ENCODE measurements at places on chromosomes 12 and 14.
A peak's percentile ranks its signal among the peaks of the same experiment; 100 is the strongest.

DNA sequence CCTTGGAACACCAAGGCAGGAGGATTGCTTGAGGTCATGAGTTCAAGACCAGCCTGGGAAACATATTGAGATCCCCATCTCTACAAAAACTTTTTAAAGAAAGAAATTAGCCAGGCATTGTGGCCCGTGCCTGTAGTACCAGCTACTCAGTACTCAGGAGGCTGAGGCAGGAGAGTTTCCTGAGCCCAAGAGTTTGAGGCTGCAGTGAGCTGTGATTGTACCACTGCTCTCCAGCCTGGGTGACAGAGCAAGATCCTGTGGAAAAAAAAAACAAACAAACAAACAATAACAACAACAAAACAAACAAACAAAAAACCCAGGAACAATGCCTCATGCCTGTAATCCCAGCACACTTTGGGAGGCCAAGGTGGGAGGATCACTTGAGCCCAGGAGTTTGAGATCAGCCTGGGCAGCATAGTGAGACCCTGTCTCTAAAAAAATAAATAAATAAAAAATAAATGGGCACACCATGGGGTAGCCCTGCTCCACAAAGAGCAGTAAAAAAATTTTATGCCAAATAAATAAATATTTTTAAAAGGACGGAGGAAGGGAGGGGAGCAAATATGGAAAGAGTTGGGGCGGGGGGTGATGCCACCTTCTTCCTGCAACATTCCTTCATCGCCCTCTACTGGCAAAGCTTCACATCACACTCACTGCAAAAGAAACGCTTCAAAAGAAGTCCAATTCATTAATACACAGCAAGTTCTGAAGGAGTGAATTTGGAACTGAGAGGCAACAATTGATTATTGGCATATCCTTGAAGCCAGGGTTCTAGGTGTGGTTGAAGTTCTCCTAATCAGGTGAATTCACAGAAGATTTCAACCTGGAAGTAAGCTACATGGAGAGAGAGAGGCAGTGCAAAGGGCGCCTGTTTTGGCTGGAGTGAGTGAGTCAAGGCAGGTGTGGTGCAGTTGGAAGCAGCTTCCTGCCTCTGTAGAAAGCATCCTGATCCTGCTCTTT, 8.8 kb upstream of the GNPTAB start:
- DNase-seq, result peak; percentile 71

- no peak for DNase-seq
Measured at GRCh38 chr14:88323523-88324199, 592 bp upstream of the KCNK10 start.

DNA sequence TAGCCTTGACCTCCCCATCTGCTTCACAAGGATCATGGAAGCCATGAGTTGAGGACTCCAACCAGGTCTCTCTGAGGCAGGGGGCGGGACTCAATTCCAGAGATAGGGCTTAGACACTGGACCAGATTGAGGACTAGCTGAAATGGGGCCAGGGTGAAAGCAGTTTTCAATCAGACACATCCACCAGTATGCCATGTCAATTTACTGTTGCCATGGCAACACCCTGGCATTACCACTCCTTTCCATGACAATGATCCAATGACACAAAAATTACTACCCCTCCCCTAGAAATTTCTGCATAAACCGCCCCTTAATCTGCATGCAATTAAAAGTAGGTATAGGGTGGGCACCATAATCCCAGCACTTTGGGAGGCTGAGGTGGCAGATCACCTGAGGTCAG, 18.6 kb upstream of the DCAF5 start:
- DNase-seq, result no peak

DNA sequence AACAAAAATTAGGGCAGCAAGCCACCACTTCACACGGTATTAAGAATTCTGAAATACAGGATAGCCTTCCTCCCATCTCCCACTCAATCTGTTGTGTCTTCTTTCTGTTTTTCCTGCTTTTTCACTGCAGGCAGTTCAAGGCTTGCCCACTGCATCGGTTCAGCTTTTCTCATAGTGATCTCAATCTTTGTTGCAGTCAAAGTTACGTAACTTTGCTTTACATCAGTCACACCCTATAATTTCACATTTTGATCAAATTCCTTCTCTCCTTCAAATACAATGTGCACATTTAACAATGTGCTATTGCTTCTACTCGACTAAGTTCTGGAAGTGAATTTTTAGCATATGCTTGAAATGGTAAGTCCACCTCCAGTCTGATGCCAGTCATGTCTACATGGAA, 217.6 kb downstream of the EFCAB11 start:
- DNase-seq, result no peak

GRCh38 chr14:105363847-105364708, 34.3 kb upstream of the TEX22 start:
- DNase-seq, result peak; percentile 32

DNA sequence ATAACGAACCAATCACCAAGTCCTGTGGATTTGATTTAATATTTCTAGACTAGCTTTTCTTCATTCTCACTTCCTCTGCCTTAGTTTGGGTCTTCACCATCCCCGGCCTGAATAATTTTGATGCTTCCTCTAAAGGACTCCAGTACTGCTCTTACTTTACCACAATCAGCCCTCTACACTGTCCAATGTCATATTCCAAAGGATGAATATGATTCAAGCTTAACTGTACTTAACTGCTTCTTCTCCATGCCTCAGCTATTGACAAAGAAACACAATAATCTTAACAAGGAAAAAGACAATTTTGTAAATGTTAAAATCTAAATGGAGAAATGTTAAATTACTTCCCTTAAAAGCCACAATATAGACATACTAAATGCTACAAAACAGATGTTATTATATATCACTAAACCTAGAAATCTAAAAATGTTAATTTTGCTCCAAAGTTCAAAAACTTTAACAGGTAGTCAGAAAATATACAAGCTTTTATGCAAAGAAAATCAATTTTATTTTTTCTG, 70.2 kb downstream of the STXBP6 start:
- DNase-seq, result no peak

- no peak for DNase-seq
Measured at GRCh38 chr12:83128540-83128939, 441.8 kb downstream of the TMTC2 start.

GRCh38 chr14:104574536-104574935, 5.0 kb upstream of the C14orf180 start:
- no peak for DNase-seq

DNA sequence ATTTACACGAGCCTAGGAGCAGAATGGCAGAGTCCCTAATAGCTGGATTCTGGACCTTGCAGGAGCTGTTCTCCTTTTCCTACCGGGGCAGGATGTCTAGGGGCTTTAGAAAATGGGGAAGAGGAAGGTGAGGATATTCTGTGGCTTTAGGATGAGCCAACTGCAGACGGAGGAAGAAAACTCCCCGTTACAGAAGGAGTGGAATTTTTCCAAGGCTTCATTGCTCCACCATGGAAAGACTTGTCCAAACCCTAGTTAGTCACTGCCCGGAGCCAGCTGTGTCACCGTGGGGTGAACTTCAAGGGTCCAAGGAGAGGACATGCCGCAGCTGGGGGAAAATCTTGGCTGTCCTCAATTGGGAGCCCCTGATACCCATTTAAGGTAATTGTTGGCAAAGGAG, 41.6 kb downstream of the FOS start:
- no peak for DNase-seq

- no peak for DNase-seq
Measured at GRCh38 chr14:58830121-58830520, 192.4 kb downstream of the DACT1 start.

GRCh38 chr12:120237360-120238171, 28.0 kb downstream of the PXN start:
- DNase-seq, result peak; percentile 73

- no peak for DNase-seq
Measured at GRCh38 chr14:75823334-75823733, 158.5 kb downstream of the TGFB3 start.

DNA sequence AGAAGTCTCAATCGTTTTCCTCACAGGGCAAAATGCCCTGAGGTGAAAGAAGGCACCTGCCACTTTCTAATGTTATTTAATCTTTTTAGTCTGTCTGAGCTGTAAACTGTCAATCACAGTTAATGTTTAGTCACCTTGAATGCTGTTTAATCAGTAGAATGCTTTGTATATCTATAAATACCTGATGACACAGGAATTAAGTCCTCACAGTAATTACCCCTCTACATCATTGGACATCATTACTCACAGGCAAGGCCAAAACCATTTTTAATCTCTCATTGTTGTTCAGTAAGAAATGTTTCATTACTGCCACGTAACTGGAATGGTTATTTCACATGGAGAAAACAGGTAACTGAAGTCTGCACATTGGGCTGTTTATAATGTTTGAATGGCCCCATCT, 178.8 kb downstream of the EXOC5 start:
- DNase-seq, result no peak

GRCh38 chr12:105977236-105977635, 161.5 kb downstream of the NUAK1 start:
- no peak for DNase-seq

GRCh38 chr12:57679697-57680096, 14.2 kb upstream of the OS9 start:
- DNase-seq, result no peak

DNA sequence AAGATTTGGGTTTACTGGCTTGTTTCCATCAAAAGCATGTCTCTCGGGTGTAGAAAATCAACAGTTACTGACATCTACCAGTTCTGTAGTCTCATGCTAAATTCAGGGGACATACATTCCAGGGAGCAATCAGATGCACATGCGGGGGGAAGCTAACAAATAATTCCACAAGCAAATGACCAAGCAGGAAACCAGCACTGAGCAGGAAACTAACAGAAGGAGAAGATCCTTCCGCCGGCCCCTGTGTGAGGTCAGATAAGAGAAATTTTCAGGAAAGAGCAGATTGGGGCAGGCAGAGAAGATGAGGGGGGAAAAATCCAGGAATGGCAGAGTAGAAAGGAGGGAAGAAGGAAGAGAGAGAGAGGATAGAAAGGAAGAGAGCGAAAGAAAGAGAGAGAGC, 127.6 kb upstream of the TMCC3 start:
- DNase-seq, result no peak

- peak; percentile 3 for DNase-seq
Measured at GRCh38 chr12:63862187-63862968, 17.9 kb downstream of the SRGAP1 start.

DNA sequence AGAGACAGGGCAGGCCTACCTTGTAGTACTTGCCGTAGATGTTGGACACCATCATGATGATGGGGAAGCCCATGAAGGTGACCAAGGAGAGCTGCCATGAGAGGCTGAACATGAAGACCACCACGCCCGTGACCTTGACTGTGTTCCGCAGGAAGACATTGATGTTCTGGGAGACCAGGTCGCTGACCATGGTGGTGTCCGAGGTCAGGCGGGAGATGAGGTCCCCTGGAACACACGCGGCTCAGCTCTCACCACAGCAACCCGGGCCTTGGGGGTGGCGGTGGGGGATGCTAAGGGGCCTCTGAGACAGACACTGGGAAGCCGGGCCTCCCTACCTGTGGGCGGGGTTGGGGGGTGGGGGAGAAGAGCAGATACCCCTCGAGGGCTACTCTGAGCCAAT, 17.7 kb downstream of the ABCB9 start:
- DNase-seq, result no peak

GRCh38 chr14:99136047-99136400, 136.0 kb downstream of the BCL11B start:
- DNase-seq, result no peak

DNA sequence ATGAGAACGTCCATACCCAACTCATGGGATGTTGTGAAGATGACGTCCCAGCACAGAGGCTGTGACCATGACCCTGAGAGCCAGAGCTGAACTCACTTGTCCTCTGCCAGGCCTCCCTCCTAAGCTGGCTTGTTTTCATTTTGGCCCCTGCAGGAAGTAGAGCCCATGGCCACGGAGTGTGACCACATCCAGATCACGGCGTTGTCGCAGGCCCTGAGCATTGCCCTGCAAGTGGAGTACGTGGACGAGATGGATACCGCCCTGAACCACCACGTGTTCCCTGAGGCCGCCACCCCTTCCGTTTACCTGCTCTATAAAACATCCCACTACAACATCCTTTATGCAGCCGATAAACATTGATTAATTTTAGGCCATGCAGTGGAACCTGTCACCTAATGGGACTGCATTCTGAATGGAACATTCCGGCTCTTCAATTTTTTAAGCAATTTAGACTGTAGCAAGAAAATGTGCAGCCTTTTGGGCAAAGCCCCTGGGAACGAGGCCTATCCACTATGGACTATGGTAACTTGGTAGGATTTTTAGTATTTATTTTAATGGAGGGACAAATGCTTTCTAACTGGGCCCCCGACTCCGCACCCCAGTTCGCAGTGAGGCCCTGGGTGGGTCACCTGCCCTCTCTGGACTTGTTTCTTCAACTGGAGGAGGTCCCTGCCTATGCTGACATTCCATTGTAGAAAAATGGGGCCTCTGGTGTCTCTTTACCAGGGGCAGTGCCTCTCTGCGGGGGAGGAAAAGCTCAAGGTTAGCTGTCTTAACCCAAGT, 19.6 kb downstream of the OTUB2 start:
- no peak for DNase-seq

DNA sequence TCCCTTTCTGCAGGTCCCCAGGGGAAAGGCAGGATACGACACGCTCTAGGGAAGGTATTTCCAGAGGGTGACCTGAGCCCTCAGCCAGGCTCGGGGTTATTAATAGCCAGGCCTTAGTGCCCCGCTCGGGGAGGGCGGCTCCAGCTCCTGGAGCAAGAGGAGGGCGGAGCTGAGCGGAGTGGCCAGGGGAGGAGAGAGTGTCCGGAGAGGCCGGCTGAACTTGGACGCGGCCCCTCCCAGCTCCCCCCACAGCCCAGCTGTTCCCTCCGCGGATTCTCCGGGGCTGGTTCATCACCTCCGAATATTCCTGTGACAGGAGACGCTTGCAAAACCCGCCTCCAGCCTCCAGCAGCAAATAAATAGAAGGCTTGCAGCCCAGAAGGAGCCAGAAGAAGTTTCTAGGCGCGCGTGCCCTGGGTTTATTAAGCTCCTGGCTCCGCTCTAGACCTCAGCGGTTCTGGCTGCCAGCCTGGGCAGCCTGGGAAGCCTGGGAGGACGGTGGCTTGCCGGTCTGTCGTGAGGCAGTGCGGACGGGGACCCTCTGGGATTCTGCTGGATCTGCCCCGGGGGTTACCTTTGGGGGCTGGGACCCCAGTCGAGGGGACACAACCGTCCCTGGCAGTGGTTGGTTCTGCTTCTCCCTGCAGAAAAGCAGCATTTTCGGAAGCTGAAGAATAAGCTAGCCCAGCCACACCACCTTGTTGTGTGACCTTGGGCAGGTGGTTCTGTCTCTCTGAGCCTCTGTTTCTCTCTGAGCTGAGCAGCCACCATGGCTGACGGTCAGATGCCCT, at the start of gene HSPB8:
Gene HSPB8, plus strand, starts transcription at position 388 of the 791 bp plus-strand sequence. Its CDS starts 382 bp downstream, at position 770.
- peak; percentile 2 for DNase-seq

- DNase-seq, result no peak
Measured at GRCh38 chr14:29529418-29529817, 398.2 kb downstream of the PRKD1 start.

GRCh38 chr12:131034631-131035244, 81.0 kb downstream of the ADGRD1 start:
- DNase-seq, result no peak

GRCh38 chr14:105890474-105891220, 364.3 kb downstream of the TMEM121 start:
- no peak for DNase-seq

- no peak for DNase-seq
Measured at GRCh38 chr12:2841056-2841650, 6.3 kb upstream of the NRIP2 start.

- DNase-seq, result no peak
Measured at GRCh38 chr14:56241461-56241860, 123.2 kb downstream of the PELI2 start.

- DNase-seq, result peak; percentile 59
Measured at GRCh38 chr12:52446367-52447045, 5.4 kb downstream of the KRT6B start.

- DNase-seq, result no peak
Measured at GRCh38 chr14:22972313-22972930, 9.9 kb downstream of the AJUBA start.
